ENCODE measurements at places on chromosomes 7 and 10.

- no peak for DNase-seq
Observed at GRCh38 chr10:97279121-97279815, 13.2 kb downstream of the ARHGAP19 start.

DNA sequence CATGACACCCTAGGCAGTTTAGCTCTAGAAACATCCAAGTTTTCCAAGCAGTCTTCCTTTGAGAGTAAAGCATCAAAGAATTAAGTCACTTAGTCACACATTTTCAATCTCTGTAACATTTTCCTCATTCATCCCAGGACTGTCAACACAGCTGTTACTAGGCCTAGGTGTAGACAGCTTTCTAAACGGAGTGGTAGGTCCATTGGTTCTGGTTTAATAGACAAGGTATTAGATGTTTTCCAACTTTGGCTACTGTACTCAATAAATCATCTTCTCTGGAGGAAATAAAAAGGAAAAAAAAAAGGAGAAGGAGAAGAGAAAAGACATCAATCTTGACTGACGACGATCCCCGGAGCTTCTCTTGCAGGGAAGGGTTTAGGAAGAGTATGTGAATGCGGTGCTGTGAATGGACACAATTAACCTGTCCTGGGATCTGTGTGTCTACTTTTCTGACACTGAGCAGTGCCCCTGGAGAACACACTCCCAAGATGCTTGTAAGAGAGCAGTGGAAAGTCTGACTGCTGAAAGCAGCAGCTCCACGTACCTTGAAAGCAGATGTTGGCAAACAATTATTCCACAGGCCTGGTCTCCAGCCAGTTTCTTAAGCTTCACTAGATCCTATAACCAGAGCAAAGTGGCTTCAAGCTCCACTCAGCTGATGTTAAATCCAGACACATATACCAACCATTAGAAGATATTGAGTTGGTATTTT, 59.1 kb downstream of the CXCL12 start:
- no peak for DNase-seq

GRCh38 chr7:126790763-126791162, 462.0 kb downstream of the GRM8 start:
- no peak for DNase-seq

DNA sequence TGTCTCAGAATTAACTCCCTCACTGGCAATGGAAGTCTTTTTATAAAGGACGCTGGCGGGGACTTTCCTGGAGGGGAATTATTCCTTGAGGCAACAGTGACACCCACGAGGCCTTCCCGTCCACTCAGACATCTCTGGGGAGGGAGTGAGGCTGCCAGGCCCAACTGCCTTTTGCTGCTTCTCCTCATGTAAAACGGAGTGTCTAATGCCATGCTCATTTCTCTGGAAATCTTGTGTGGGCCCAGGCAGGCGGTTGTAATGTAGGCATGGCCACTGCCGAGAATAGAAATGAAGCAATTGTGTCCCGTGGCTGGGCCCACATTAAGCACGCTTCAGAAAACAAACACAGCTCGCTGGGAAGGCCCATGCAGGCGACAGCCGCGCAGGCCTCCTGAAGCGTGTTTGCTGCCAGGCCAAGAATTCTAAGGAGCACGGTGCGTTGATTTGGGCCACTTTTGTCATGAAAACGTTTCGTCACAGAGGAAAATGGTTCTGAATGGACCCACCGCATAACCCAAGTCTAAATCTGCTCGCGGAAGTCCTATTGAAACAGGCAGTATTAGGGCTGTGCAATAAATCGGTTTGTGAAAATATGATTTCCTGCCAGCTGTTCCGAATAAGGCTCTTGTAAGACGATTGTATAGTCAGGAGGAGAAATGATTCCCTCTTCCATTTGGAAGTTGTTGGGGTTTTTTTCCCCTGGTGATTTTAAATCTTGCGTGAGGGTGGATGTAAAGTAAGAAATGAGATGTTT, 104.2 kb upstream of the CHST15 start:
- peak; percentile 42 for DNase-seq

DNA sequence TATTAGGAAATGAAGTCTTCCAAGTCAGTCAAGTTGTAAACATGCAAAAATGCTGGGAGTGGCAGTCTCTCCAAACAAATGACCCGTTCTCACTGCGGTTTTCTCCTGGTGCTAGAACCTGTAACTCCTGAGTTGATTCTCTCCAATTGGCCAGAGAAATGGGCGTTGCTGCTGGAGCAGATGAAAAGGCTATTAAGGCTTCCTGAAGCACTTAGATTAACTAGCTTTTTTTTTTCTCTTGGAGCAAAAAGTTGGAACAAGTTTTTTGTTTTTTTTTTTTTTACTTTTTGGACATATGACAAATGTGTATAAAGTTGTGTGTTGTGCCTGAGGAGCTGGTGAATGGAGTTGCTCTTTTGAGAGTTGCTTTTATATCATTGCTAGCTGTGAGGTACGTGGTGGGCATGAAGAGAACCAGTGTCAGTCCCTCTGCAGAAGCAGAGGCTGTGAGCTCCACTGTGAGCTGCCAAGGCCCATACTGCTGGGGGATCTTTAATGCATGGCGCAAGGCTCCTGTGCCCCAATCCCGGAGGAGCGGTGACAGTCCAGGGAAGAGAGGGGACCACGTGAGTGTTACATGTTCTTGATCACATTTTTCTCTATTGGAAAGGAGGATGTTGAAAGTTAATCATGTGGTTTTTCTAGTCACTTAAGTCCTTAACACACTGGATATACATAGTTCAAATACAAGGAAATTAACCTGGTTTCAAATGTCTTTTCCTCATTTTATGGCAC, 393.6 kb upstream of the GALNT17 start:
- peak; percentile 55 for DNase-seq

- DNase-seq, result no peak
Observed at GRCh38 chr10:49738616-49739360, 23.3 kb downstream of the OGDHL start.

GRCh38 chr10:103193820-103194529, 903 bp upstream of the NT5C2 start:
- DNase-seq, result peak; percentile 22

GRCh38 chr7:117227091-117227490, 95.8 kb downstream of the WNT2 start:
- DNase-seq, result no peak

DNA sequence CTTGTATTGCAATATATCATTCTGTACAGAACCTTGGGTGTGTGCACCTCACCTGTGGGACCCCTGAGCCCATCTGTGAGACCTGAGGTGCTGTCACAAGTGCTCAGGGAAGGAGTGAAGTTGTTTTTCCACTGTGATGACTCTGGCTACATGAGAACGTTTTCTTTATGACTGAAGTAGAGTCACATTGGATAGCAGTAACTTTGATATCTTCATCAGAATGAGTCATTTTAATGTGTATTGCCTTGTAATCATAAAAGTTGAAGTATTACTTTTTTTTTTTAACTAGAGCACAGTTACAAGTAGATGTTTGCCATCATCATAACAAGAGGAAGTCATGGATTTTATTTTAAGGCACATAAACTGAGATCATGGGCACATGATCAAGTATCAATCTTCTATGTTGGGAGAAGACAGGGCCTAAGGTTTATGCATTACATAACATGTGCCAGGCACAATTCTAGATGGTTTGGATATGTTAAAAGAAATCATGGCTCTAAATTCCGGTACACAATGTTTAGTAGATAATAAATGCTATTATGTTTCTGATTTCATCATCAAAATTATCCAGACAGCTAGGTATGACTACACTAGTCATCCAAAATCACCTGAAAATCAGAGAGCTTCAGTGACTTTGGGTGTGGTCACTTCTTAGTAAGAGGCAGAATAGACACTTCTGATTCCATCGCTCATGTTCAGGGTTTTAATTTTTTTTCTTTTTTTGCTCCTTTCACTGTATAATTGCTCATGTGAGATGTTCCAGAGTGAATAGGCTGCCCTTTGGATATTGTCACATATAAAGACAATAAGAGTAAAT, 82.7 kb upstream of the KLF6 start:
- DNase-seq, result no peak

GRCh38 chr10:110571093-110571743, 3.7 kb downstream of the SMC3 start:
- DNase-seq, result no peak

DNA sequence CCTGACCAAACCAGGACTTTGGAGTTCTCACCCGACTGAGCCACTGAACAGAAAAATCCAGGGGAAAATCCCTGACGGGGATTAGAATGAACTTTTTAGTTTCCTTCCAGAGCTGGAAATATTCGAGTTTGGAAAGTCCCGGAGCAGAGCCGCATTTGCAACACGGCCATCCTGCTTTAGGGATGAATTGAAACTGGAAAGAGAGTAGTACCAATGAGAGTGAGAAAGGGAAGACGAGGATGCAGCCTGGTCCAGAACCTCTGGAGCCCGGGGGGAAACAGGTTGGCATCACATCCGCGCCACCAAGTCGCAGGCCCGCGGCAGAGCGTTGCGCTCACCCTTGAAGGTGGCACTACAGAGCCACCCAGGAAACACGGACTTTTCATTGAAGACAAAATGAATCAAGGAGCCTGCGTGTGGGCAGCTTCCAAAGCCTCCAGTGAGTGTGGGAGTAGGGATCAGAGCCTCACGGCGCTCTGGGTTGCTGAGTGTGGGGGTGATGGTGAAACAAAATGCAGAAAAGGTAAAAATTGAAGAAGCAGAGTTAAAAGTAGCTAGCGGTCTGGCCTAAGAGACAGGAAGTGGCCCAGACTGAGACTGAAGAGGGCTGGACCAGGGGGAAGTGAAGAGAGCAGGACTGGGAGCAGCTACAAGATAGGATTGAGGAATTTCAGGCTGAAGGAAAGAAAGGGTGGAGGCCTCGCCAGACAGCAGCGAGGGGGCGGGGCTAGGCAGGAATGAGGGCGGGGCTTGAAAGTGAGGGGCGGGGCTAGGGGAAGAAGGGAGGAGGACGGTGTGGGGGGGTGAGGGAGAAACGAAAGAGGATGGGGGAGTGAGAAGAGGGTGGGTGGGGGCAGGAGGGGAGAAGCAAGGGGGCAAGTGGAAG, 1.8 kb downstream of the SMURF1 start:
- DNase-seq, result peak; percentile 76

DNA sequence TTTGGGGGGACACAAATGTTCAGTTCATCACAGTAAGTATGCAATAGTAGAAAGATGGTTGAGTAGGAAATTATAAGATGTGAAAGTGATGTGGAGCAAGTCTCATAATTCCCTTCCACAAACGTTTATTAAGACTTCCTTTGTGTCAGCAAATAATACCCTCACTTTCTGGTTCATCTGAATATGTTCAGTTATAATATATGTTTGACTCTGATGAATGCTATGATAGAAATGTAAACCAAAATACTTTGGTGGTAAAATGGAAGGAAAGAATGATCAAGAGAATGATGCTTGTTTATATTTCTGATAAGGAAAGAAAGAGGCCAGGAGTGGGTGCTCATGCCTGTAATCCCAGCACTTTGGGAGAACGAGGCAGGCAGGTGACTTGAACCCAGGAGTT, 111.7 kb upstream of the PLXDC2 start:
- no peak for DNase-seq

GRCh38 chr10:86953747-86954680, 3.4 kb downstream of the MMRN2 start:
- peak; percentile 26 for DNase-seq

GRCh38 chr7:141976524-141977245, 3.1 kb upstream of the TAS2R38 start:
- no peak for DNase-seq

DNA sequence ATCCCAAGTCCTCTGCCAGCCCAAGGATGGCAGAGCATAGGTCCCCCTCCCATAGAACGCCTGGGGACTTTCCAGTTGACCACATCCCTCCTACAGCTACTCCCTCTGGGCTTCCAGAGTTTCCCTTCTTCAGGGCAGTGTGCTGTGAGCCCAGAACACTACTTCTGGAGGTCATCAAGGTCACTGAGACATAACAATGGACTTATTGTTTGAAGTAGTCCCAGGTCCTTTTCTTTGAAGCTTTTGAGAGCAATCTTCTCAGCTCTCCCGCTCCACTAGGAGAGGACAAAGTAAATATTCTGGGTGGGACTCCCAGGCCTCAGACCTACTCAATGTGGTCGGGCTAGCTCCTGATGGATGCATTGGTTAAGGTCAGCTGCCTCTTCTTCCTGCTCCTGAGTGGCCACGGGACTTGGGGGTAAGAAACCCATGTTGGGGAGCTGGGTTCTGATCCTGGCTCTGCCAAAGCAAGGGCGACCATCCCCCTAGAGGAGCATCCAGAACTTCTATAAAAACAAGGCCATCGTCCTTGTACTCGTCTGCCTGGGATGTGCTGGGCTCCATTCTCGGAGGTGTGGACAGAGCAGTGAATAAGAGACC, 83.5 kb upstream of the DDC start:
- no peak for DNase-seq

DNA sequence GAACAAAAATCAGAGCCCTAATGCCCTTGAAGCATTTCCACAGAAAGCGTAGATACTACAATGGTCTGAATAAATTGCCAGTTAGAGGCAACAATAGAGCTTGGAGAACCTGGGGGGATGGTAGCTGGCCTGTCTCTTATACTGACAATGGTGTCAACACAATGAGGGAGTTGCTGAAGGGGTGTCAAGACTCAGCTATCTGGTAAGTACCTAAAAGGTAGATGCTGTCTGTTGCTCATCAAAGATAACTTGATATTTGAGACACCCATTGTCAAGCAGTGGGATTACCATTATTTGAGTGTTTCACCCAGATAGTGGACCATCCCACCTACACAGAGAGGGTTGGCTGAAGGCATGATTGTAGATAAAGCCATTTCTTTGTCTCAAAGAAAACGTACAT, 72.8 kb downstream of the PDE1C start:
- no peak for DNase-seq

DNA sequence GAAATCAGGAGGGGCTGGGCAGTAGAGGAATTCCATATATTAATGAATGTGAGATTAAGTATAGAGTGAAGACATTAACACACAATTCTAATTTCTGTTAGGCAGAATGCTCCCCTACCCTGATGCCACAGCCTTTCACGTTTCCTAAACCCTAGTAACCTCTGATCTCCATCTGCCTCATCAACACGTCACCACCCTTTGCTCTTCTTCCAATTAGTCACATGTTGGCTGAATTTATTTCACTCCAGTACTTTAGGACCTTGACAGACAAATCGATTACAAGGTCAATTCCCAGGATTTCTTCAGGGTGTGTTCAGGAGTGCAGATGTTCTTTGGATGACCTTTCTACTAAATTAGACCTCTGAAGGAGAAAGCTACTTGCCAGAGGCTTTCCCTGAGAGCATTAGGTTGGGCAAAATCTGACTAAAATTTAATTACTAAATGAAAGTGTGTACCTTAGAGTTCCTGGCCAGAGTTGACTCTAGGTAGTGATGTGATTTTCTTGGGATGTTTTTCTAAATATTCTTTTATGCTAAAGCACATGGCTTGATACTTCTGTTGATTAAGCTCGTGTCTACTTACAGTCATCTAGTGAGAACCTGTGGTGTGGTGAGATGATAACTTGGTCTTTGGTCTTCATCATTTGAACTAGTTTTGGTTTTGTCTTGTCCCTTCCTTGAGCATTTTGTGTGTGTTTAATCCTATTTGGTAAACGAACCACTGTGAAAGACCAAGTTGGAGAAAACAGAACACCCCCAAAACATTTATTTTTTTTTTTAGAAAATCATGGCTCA, 12.7 kb downstream of the AGR2 start:
- DNase-seq, result peak; percentile 21

DNA sequence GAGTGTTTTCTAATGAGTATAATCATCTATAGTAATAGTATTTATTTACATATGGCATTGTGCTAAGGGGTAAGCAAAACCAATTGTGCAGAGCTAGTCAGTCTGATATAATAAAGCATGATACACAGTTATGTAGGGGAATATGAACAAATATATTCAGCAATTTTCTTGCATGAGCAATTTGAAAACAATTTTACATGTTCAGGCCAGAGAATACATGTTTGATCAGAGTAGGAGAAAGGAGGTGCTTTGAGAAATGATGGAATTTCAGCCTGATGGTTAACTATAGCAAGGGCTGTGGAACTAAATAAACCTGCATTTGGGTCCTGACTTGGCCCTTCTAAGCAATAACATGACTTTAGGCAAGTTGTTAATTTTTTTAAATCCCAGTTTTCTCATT, 214.5 kb downstream of the TWIST1 start:
- DNase-seq, result no peak
